ENCODE measurements at places on chromosomes 5 and 9.

GRCh38 chr5:38500573-38501260 lies 55.7 kb downstream of the LIFR start:
- no peak for DNase-seq

DNA sequence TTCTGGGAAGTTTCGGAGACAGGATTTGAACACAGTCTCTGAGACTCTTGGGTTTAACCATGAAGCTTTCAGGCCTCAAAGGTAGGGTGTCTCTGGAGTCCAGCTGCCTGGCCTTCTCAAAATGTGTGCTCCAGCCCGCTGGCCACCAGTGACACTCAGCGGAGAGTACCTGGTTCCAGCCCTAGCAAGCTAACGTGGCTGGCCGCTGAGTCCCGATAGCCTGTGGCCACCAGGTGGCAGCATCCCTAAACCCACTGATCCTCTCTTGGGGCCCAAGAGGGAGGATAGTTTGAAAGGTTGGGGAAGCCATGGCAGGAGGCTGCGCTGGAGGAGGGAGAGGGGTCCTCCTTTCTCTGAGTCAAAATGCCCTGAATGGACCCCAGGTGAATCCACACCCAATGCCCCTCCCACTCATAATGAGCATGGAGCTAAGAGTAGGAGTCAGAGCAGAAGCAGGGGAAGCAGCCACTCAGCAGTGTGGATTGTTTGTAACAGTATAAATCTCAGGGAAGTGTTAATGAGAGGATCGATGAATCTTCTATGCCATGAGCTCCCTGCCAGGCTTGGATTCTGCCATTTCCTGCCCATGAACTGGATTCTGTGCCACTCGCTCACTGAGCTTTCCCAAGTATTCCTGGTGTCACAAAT lies 5.4 kb upstream of the TIFAB start:
- peak; percentile 32 for DNase-seq

DNA sequence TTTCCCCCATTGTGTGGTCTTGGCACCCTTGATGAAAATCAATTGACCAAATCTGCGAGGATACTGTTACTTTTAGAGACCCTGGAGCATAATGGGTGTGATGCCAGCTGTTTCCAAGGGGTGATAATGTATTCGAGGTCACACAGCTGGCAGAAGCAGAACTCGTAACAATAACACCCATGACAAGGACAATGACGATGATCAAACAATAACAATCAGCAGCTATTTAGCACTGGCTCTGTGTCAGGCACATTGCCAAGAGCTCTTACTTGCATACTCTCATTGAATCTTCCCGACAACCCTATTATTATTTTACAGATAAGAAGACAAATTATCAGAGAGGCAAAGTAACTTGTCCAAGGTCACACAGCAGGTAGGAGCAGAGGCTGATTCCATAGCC lies 223.7 kb upstream of the MSX2 start:
- DNase-seq: no peak

- DNase-seq: no peak
These were observed 139.2 kb upstream of the PALM2AKAP2 start for GRCh38 chr9:109640580-109641371.

GRCh38 chr9:86079421-86079831 lies 19.9 kb downstream of the GOLM1 start:
- DNase-seq: no peak

GRCh38 chr5:177428574-177429217 lies 2.2 kb downstream of the GRK6 start:
- no peak for DNase-seq

- no peak for DNase-seq
These were observed 70.5 kb upstream of the SPRY4 start for GRCh38 chr5:142395334-142395733.

- DNase-seq: no peak
These were observed 411.6 kb downstream of the BNC2 start for GRCh38 chr9:16458696-16459420.

DNA sequence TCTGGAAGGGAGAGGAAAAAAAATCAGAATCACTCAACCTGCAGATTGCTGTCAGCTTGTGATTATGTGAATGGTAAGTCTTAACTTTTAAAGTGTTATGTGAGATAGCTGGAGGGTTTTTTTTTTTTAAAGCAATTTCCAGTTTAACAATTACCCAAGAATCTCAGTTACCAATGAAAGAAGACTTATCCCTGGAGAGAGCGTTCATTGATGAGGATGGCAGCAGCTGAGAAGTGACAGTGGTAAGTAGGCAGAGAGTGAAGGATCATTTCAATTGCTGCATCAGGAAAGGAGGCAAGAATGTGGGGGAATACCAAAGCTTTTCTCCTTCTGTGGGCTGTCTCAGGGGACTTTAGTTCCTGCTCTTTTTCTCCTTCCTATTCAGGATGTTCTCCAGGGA lies 370.2 kb upstream of the C9orf72 start:
- DNase-seq: no peak

- no peak for DNase-seq
These were observed 27.0 kb upstream of the RNF130 start for GRCh38 chr5:180098526-180098925.

GRCh38 chr5:68070591-68071281 lies 144.8 kb upstream of the PIK3R1 start:
- DNase-seq: no peak

DNA sequence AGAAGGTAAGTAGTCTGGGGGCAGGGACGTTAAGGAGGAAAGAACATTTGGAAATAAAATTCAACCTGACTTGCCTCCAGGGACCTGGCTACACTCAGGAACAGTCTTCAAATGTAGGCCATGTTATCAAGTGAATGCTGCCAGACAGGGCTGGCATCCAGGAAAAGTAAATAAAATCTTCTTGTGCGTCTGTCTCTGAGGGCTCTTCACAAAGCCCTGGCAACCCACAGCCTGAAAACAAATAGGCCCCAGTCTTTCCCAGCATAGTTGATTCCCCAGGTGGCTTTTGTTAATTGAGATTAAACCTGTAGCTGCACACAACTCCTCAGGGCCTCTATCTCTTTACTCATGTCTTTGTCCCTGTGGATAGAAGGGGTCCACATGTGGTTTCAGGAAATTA lies 55.4 kb downstream of the STK32A start:
- DNase-seq: no peak
